ENCODE measurements at places on chromosomes 4 and X.

DNA sequence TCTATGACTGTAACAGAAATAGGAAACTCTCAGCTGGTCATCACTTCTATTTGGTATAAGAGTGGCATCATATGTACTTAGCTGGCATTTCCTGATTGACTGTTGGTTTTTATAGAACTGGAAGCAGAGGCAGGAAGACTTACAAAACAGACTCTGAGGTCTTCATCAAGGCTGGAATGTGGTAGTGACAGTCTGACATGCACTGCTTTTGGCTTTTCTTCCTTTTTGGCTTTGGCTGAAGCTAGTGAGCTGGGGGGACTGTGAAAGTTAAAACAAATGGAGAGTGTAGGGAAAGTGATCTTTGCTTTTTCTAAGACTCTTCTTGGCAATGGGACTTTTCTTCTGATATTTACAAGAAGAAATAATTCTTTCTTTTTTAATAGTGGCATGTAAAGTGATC is 121.1 kb upstream of the SLC4A4 start:
- H3K4me3 ChIP-seq = no peak overlapping the region
- no peak for DNase-seq
- H3K27ac ChIP-seq = no peak overlapping the region

DNA sequence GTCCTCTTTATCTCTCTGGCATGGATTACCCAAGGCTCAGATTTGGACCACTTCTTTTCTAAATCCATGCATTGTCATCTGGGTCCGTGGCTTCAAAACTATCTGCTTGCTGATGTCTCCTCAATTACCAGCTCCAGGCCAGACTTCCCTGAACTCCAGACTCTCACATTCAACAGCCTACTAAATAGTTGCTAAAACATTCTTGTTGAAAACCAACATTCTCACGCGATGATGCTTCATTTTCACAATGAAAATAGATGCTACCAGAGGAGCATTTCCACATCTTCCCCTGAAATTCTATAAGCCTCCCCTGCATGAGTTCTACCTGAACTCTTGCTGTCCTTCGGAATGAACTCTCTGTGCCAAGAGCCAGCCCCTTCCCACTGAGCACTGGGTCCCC is 5.2 kb upstream of the TLR6 start:
- H3K36me3 ChIP-seq = no peaks in the 10 kb centered on the region
- no peaks in the 10 kb centered on the region for H3K27me3 ChIP-seq
- no peak overlapping the region for H3K4me3 ChIP-seq

DNA sequence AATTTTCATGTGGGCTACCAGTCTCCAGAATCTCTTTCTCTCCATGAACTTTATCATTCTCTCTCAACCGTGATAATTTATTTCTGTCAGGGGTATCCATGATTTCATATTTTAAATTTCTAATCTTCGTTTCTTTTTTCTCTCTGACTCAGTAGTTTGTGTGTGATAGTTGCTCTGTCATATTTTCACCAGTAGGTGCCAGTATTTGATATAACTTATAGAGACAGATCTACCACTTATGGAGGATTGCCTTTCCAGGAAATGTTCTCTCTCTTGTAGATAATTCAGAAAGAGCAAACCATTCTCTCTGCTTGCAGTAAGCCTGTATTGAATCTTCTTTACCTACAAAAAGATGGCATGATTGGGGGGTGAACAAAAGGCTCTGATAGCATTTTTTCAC is 79.3 kb upstream of the DYNLT3 start:
- H3K4me3 ChIP-seq = no peak overlapping the region
- H3K36me3 ChIP-seq = no peaks in the 10 kb centered on the region
- no peak overlapping the region for H3K27ac ChIP-seq
- no peak for DNase-seq

GRCh38 chr4:168480931-168481611 is 779 bp upstream of the DDX60L start:
- H3K27me3 ChIP-seq = no peaks in the 10 kb centered on the region
- no peaks in the 10 kb centered on the region for H3K36me3 ChIP-seq

GRCh38 chrX:116318672-116319071 is 117.7 kb upstream of the SLC6A14 start:
- no peaks in the 10 kb centered on the region for H3K27me3 ChIP-seq
- H3K36me3 ChIP-seq = no peaks in the 10 kb centered on the region
- no peak for DNase-seq
- H3K4me1 ChIP-seq = no peaks in the 10 kb centered on the region

GRCh38 chr4:85029453-85029852 is 63.0 kb upstream of the WDFY3 start:
- H3K36me3 ChIP-seq = no peaks in the 10 kb centered on the region
- no peaks in the 10 kb centered on the region for H3K4me1 ChIP-seq
- H3K27me3 ChIP-seq = no peaks in the 10 kb centered on the region

GRCh38 chrX:96564595-96564994 is 120.0 kb upstream of the DIAPH2 start:
- no peak overlapping the region for H3K4me3 ChIP-seq
- no peaks in the 10 kb centered on the region for H3K36me3 ChIP-seq
- no peak for DNase-seq

DNA sequence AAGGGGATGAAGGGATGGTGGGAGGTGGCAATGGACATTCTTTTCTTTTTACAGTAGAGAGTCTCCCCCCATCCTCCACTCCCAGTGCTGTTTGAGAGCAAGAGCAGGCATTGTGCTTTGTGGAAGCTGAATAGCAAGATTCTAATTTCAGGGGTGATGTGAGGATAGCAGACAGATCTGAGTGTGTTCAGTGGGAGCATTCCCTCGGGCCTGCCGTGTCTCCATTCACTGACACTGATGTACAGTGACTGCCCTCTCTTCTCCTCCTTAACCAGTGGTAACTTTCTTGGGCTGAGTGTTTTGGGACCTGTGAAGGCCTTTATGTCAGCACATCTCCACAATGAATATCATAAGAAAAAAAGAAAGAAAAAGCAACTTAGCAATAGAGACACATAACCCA is 396.6 kb upstream of the RPS6KA3 start:
- H3K4me1 ChIP-seq = no peaks in the 10 kb centered on the region
- H3K27me3 ChIP-seq = no peaks in the 10 kb centered on the region
- H3K36me3 ChIP-seq = no peaks in the 10 kb centered on the region
- no peak overlapping the region for H3K4me3 ChIP-seq
- no peak for DNase-seq
- H3K27ac ChIP-seq = no peak overlapping the region

GRCh38 chr4:160175064-160175643 is 1072.3 kb downstream of the RAPGEF2 start:
- no peaks in the 10 kb centered on the region for H3K27me3 ChIP-seq
- no peak for DNase-seq
- H3K36me3 ChIP-seq = no peaks in the 10 kb centered on the region
- H3K27ac ChIP-seq = no peak overlapping the region

- no peaks in the 10 kb centered on the region for H3K4me1 ChIP-seq
- H3K27ac ChIP-seq = no peak overlapping the region
- no peak for DNase-seq
- no peaks in the 10 kb centered on the region for H3K36me3 ChIP-seq
- H3K27me3 ChIP-seq = no peaks in the 10 kb centered on the region
Measured at GRCh38 chrX:2550328-2551020, 49.7 kb upstream of the DHRSX start.

GRCh38 chrX:134933911-134934310 is 56.9 kb upstream of the SMIM10 start:
- no peak for DNase-seq
- H3K36me3 ChIP-seq = no peaks in the 10 kb centered on the region
- peaks cover 6% of the 10 kb centered on the region for H3K4me1 ChIP-seq
- H3K4me3 ChIP-seq = no peak overlapping the region
- no peaks in the 10 kb centered on the region for H3K27me3 ChIP-seq

GRCh38 chrX:135977611-135978010 is 3.8 kb upstream of the MMGT1 start:
- no peaks in the 10 kb centered on the region for H3K27me3 ChIP-seq
- no peaks in the 10 kb centered on the region for H3K36me3 ChIP-seq
- no peak overlapping the region for H3K4me3 ChIP-seq
- H3K27ac ChIP-seq = peak overlapping the region; percentile 15
- DNase-seq = no peak

DNA sequence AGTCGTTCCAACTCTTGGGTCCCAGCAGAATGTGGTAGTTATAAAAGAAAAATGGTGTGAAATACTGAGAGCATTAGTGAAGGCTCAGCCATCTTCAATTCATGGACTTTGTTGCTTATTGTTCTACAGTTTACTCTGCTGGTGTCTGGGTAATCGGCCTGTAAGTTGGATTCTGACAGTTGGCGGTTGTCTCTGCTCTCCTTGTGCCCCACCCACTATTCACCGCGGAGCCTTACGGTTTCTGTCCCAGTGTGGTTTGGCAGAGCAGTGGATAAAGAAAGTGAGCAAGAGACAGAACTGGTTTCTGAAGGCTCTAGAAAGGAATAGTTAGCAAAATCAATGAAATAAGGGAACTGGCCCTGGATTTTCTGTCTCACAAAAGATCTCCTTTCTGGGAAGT is 9.1 kb downstream of the LONRF3 start:
- no peak overlapping the region for H3K27ac ChIP-seq
- no peak overlapping the region for H3K4me3 ChIP-seq
- no peaks in the 10 kb centered on the region for H3K27me3 ChIP-seq
- no peak for DNase-seq

GRCh38 chrX:99353412-99353811 is 1056.7 kb downstream of the PCDH19 start:
- H3K27me3 ChIP-seq = no peaks in the 10 kb centered on the region
- no peak for DNase-seq
- H3K36me3 ChIP-seq = no peaks in the 10 kb centered on the region
- no peak overlapping the region for H3K4me3 ChIP-seq
- no peaks in the 10 kb centered on the region for H3K4me1 ChIP-seq

DNA sequence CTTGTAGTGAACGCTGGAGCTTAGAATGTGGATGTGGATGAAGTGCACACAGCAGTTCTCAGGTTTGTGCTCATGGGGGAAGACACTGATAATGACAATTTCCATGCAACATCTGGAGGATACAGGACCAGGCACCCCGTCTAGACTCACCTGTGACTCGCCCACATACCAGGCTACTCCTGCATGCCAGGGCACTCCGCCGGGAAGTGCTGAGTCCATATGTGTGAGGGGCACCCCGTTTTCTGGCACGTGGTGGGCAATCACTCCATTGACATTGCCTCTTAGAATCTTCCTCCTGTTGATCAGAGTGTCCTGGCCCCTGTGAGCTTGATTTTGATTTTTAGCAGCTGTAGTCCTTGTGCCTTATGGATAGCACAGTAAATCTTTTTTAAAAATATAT is 90.9 kb upstream of the LRPAP1 start:
- no peak for DNase-seq
- peaks cover 14% of the 10 kb centered on the region for H3K27me3 ChIP-seq
- H3K4me1 ChIP-seq = no peaks in the 10 kb centered on the region
- H3K36me3 ChIP-seq = no peaks in the 10 kb centered on the region

- H3K36me3 ChIP-seq = peaks cover 9% of the 10 kb centered on the region
- no peaks in the 10 kb centered on the region for H3K4me1 ChIP-seq
- DNase-seq = no peak
- no peaks in the 10 kb centered on the region for H3K27me3 ChIP-seq
- H3K27ac ChIP-seq = no peak overlapping the region
Measured at GRCh38 chrX:10119399-10119990, 37.3 kb upstream of the CLCN4 start.

DNA sequence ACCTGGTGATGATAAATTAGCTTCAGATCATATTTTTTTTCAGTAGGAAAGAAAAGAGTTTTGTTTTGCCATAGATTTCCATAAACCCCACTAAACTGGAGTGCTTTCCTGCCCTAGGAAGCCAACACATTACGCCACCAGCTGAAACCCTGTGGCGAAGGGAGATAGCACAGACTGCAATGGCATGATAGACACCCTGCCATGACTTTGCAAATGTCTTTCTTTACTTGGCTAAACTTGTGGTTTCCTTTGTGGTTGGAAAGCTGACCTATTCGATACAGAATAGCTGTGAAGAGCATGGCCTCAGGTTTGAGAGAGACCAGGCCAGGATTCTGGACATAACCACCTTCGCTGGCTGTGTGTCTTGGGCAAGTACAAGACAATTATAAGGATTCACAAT is 19.1 kb downstream of the MFAP3L start:
- H3K4me3 ChIP-seq = no peak overlapping the region
- H3K27me3 ChIP-seq = no peaks in the 10 kb centered on the region
- no peaks in the 10 kb centered on the region for H3K36me3 ChIP-seq
- DNase-seq = no peak

- no peak overlapping the region for H3K27ac ChIP-seq
- H3K27me3 ChIP-seq = no peaks in the 10 kb centered on the region
- H3K4me3 ChIP-seq = no peak overlapping the region
- H3K4me1 ChIP-seq = no peaks in the 10 kb centered on the region
Measured at GRCh38 chrX:79444694-79445210, 77.6 kb upstream of the ITM2A start.

- H3K4me1 ChIP-seq = peaks cover 13% of the 10 kb centered on the region
- no peaks in the 10 kb centered on the region for H3K27me3 ChIP-seq
Measured at GRCh38 chr4:141432000-141432712, 204.2 kb upstream of the IL15 start.

- no peaks in the 10 kb centered on the region for H3K4me1 ChIP-seq
- no peaks in the 10 kb centered on the region for H3K27me3 ChIP-seq
- H3K36me3 ChIP-seq = no peaks in the 10 kb centered on the region
- no peak overlapping the region for H3K27ac ChIP-seq
Measured at GRCh38 chrX:150060406-150060805, 122.1 kb upstream of the EOLA2 start.

GRCh38 chrX:48891402-48892288 is 5.9 kb downstream of the TIMM17B start:
- H3K36me3 ChIP-seq = peaks cover 16% of the 10 kb centered on the region
- no peaks in the 10 kb centered on the region for H3K27me3 ChIP-seq
- H3K4me3 ChIP-seq = peak overlapping the region; percentile 44
- H3K27ac ChIP-seq = peak overlapping the region; percentile 52
- no peaks in the 10 kb centered on the region for H3K4me1 ChIP-seq

GRCh38 chr4:91111556-91111955 is 984.4 kb downstream of the CCSER1 start:
- DNase-seq = no peak
- no peaks in the 10 kb centered on the region for H3K4me1 ChIP-seq
- no peaks in the 10 kb centered on the region for H3K27me3 ChIP-seq
- no peak overlapping the region for H3K27ac ChIP-seq
- H3K36me3 ChIP-seq = no peaks in the 10 kb centered on the region
- H3K4me3 ChIP-seq = no peak overlapping the region

- H3K27me3 ChIP-seq = no peaks in the 10 kb centered on the region
- H3K4me3 ChIP-seq = no peak overlapping the region
- H3K4me1 ChIP-seq = no peaks in the 10 kb centered on the region
Measured at GRCh38 chr4:40848940-40849339, 99.2 kb downstream of the NSUN7 start.

DNA sequence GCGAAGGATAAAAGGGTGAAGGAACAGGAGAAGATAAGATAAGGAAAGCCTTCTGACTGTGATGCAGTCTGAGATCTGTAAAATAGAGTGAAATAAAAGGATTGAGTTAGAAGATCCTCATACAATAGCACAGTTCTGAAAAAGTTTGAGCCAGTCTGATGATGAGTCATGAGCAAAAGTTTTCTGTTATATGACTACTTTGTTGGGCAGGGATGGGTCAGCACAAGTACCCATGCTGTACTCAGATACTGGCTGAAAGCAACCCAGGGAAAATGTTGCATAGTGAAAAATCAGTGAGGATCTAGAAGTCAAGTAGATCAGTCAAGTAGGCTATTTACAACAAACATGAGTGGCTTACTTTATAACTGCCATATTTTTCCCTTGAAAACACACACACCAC is 253.5 kb downstream of the PCDH10 start:
- H3K36me3 ChIP-seq = no peaks in the 10 kb centered on the region
- H3K4me1 ChIP-seq = peaks cover 5% of the 10 kb centered on the region
- no peak overlapping the region for H3K4me3 ChIP-seq
- H3K27me3 ChIP-seq = no peaks in the 10 kb centered on the region
- H3K27ac ChIP-seq = no peak overlapping the region

Data from RWPE2 (cell line).